ENCODE measurements at places on chromosomes 4 and X.
A peak's percentile ranks its signal among the peaks of the same experiment; 100 is the strongest.

DNA sequence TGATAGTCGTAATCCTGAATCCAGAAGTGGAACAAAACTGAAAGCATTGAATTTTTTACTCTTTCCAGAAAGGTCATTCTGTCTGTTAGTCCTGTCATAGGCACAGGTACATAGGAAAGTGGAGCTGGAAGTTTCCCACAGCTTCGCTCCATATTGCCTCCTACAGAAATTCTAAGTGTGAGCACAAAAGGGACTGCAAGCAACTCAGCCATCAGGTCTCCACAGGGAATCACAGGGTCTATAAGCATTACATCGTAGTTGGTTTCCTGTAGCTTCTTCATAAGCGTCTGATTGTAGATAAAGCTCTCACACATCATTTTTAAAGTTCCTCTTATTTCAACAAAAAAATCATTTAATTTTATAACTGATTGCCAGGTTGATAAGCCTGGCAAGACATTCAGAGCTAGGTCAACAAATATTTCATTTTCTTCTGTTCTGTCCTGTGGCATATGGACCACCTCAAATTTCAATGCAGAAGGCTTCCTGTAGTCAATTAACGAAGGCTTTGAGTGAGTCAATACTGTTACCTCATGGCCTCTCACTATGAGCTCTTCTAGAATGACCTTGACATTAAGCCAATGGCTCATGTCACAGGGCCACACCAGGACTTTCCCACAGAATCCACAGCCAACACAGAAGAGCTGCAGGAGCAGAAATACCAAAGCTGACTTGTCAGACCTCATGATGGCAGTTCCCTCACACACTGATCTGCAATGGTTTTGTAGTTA, at the start of gene UGT2A3:
Gene UGT2A3, minus strand, starts transcription at position 727 of the 728 bp plus-strand sequence. Its CDS starts 44 bp downstream, at position 683.
- peak; percentile 26 for DNase-seq

DNA sequence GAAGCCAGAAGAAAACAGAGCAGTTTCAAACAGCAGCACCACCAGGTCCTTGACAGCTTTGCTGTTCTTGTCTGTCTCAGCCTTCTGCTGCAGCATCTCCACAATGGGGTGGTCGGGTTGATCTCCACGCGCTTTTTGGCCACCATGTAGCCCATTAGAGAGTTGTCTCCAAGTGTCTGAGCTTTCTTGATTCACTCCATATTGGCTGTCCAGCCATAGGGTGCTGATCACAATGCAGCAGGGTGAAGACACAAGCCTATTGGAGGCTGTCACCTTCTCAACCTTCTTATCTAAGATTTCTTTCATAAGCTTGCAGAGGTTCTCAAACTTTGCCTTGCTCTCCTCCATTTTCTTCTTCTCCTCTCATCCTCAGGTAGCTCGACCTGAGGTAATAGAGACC, 175.4 kb upstream of the S100G start:
- DNase-seq = no peak

GRCh38 chr4:36332782-36333131, 51.3 kb downstream of the DTHD1 start:
- DNase-seq = no peak

DNA sequence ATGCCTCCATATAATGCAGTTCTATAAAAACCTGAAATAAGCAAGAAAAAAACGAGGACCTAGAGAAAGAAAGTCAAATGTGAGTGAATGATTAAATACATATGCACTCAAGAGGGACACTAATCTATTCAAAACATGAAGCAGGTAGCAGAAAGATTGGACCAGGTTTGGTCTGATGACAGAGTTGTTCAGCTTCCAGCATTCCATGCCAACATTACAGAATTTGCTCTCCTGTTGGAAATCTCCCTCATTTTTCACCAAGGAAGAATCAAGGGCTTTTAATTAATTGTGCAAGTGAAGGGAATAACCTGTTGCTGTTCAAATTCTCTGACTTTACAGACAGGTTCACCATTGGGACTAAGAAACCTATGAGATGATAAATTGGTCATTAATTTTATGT, 379.0 kb upstream of the RASGEF1B start:
- no peak for DNase-seq

DNA sequence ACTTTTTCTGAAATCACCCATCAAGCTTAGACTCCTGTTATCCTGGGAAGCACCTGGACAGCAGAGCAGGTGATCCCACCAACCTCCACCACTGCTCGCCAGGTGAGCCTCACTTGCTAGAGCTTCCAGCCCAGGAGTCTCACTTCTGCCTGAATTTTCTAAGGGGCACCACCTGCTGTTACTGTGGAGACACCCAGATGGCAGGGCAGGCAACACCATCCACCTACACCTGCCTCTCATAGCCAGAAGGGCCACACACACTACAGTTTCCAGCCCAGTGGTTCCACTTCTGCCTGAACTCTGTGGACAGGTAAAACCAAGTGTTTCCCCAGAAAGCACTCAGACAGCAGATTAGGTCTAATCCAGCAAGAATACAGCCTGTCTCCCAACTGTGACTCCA, 262.0 kb downstream of the ARAP2 start:
- no peak for DNase-seq

- DNase-seq = no peak
Observed at GRCh38 chr4:71187404-71188155, 151.2 kb upstream of the SLC4A4 start.
